ENCODE measurements at places on chromosomes 11 and 22.

- DNase-seq: no peak
These were observed 79.5 kb downstream of the PIWIL3 start for GRCh38 chr22:24695060-24695459.

GRCh38 chr22:28132466-28132865, 213.4 kb upstream of the PITPNB start:
- DNase-seq: no peak

DNA sequence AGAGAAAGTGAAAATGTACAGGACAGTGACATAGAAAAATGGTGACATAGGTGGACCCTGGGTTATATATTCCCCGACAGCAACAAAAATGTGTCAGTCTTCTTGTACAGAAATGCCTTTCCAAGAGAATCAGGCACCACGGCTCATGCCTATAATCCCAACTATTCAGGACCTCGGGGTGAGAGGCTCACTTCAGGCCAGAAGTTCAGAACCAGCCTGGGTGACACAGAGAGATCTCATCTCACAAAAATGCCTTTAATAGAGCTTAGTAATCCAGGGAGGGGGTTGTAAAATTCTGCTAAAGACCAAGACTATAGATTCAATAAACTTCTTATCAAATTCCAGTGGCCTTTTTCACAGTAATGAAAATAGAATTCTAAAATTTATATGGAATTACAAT, 10.7 kb downstream of the ZNF195 start:
- DNase-seq: no peak

- no peak for DNase-seq
These were observed 4.8 kb upstream of the NOX4 start for GRCh38 chr11:89495951-89496350.

DNA sequence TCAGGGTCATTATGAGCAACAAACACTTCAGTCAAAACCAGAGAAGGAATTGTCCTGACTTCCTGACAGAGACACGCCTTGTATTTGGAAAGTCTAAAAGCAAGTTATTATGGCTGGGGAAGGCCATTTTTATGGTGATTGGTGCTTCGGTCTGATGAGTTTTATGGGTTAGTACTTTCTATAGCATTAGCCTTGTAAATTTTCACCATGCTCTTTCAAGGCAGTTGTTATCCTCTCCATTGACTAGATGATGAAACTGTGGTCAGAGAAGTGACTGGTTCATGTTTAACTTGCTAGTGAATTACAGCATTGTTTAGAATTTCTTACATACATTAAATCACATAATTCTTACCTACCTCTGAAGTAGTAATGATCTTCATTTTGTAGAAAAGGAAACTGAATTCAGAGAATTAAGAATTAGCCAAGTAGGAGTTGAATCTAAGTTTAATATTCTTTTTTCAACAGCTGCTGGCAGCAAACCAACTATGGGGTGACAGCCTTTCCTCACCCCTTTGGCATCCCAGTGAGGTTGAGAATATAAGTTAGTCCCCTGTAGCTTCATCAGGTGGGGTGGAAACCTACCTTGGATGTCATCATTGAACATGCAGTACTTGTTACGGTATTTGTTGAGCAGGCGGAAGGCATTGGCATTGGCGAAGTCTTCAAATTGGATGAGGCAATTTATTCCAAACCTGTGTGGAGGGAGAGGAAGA, 90.0 kb downstream of the CCDC81 start:
- no peak for DNase-seq

DNA sequence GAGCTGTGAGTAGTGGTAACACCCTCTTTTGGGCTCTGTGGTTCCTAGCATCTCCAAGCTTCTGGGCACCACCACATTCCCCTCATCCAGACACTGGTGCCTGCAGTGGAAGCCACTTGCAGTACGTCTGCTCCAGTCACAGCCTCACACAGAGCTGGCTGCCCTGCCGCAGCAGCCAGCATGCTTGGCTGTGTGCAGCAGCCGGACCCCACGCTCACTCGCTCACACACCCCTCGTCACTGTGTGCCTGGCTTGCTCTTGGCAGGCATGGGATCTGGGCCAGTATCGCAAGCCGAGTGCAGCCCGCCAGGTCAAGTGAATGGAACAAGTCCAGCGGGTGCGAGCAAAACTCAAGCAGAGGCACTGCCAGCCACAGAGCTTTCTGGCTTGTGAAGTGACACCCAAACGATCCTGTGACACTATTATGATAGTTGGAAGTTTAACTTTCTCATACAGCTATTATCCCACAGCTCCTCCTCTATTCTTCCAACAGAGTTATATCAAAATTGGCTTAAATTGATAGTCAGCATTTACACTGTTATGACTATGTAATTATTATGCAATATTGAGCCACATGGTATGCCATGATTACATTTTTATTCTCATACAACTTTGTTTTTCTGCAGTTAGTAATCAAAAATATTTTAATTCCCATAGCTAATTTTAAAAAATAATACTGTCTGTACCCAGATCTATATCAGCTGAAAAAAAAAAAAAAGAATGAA, 89.0 kb downstream of the CCDC73 start:
- DNase-seq: no peak

- DNase-seq: no peak
These were observed 758 bp downstream of the MCAM start for GRCh38 chr11:119316016-119316728.

GRCh38 chr22:42313804-42314581, 43.5 kb upstream of the TCF20 start:
- no peak for DNase-seq

DNA sequence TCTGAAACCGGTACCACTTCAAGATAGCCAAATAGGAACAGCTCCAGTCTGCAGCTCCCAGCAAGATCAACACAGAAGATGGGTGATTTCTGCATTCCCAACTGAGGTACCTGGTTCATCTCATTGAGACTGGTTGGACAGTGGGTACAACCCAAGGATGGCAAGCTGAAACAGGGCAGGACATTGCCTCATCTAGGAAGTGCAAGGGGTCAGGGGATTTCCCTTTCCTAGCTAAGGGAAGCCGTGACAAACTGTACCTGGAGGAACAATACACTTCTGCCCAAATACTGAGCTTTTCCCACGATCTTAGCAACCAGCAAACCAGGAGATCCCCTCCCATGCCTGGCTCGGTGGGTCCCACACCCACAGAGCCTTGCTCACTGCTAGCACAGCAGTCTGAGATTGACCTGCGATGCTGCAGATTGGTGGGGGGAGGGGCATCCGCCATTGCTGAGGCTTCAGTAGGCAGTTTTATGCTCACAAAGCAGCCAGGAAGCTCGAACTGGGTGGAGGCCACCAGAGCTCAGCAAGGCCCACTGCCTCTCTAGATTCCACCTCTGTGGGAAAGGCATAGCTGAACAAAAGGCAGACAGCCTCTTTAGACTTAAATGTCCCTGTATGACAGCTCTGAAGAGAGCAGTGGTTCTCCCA, 59.9 kb upstream of the C11orf58 start:
- no peak for DNase-seq

DNA sequence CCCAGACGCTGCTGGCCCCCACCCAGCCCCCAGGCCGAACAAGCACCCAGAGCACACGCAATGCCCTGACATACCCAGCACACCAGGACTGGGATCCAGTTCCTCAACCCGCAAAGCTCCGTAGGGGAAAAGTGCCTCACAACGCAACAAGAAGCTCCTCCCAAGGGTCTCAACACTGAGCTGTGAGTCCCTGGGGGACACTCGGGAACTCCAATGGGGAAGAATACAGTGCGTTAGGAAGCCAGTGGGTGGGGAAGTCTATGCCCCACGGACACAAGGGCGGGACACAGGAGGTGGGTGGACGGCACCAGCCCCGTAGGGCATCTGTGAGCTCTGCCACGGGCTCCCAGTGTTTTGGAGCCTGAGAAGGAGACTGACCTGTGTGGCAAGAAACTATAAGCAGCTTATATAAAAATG, 1.6 kb downstream of the DEAF1 start:
- DNase-seq: no peak

DNA sequence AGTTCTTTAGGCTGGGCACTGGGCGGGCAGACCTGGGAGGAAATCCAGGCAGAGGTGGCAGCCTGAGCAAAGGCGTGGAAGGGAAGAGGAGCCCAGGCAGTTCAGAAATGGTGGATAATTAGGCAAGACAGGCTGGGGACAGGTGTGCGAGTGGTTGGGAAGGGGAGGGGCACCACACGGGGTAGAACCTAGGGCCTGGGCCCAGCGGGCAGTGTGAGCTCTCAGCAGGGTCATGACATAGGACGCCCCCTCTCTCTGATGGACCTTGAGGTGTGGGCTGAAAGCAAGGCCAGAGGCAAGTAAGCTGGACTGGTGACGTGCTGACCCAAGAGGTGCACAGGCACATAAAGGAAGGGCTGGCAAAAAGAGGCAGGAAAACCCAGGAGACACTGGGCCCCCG, 6.8 kb downstream of the UFD1 start:
- DNase-seq: no peak

GRCh38 chr22:20728523-20729190, 45.3 kb upstream of the SERPIND1 start:
- DNase-seq: no peak

DNA sequence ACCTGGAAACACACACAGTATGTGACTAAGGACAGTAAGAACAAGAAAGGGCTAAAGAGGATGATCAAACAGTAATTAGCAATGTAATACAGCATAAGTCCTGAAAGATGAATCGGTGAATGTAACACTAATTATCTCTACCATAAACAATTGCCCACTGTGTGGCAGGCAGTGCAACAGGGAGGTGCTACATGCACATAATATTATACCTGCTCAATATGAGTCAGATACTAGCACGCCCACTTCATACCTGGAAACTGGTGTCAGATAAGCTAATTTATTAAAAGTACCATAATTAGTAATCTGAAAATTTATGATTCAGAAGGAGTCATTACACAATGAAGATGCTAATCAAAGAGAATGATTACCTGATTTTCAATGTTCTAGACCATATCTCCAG, 14.9 kb downstream of the CASP12 start:
- no peak for DNase-seq

- DNase-seq: no peak
These were observed 36.0 kb downstream of the TTLL1 start for GRCh38 chr22:43053176-43053575.

DNA sequence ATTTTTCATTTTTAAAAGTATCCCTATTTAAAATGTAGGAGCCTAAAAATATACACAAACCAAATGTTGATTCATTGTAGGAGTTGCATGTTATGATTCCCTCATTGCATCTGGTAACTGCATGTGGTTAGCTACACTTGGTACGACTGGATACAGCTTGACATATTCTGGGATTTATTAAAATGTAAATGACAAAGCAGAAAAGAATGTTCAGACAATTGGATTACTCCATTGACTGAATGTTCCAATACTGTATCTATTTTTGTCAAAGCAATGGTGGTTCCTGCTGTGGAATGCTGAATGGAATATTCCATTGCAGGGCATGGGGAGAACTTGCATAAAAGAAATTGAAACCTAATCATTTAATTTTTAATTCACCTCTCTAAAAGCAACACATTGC, 30.8 kb downstream of the BLID start:
- no peak for DNase-seq

DNA sequence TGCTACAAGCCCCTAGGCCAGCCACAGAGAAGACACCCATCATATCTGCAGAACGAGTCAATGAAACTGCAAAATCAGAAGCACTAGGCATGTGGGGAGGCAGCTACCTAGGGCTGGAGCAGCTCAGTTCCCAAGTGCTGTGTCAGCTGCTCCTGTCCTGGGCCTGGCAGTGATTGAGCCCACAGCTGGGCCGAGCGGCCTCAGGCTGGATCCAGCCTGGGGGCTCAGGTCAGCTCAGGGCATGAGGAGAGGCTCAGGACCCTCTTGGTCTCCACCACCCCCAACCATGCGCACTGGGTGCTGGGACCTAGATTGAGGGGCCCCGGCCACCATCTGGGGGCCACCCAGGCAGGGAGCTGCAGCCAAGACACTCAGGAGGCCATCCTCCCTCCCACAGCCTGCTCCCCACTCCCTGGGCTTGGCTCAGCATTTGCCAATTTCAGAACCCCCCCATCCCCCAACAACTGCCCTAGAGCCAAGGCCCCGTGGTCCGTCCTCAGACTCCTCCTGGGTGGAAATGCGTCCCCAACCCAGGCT, 2.4 kb upstream of the TNNT3 start:
- no peak for DNase-seq

GRCh38 chr22:35024364-35024692, 41.6 kb upstream of the ISX start:
- DNase-seq: no peak

- no peak for DNase-seq
These were observed 46.9 kb upstream of the PICALM start for GRCh38 chr11:86115542-86116385.

DNA sequence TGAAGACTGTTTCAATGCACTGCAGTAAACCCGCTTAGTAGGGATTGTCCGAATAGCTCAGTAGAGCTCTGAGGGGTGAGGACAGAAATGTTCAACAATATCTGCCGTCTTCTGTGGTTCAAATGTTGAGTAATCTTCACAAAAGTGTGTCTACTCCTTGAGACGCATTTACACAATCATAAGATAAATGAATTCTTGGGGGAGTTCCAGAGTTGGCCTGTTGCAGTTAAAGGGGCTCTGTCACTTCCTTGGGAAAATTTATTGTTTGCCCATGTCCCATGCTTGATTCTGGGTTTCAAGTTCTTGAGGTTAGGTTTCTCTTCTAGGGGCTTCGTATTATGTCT, 614 bp downstream of the ANO3 start:
- no peak for DNase-seq

DNA sequence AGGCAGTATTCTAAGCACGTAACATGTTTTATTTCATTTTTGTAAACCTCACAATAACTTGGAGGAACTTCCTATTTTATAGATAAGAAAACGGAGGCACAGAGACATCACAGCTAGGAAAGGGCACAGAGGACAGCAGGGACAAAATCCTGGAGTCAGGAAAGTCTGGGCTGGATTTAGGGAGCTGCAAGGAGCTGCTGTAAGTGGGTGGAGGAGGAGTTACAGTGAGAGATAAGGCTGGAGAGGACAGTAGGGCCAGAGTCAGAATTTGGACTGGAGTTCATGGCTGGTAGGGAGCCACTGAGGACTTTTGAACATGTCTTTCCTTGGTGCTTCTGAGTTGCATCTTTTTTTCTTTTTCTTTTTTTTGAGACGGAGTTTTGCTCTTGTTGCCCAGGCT, 32.2 kb upstream of the PTPRJ start:
- DNase-seq: no peak

GRCh38 chr11:126350836-126351235, 4.7 kb upstream of the ST3GAL4 start:
- DNase-seq: no peak

DNA sequence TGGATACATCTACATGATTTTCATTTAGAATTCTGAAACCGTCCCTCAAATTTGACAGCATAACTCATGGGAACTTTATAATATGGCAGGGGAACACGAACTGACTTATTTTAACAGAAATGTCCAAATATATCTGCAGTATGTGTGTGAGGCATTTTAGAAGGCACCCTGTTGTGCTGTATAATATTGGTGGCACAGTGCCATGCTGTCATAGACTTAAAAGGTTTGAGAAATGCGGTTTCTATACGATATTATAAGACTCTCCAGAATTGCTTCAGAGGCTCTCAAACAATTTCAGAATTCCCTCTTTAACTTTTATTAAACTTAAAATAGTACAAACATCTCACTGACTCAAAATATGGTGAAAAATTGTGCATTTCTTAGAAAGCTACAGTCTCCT, 181.6 kb downstream of the MSANTD4 start:
- DNase-seq: no peak

- no peak for DNase-seq
These were observed 8.8 kb upstream of the PLA2G3 start for GRCh38 chr22:31148953-31149627.

- no peak for DNase-seq
These were observed 22.5 kb downstream of the ABTB2 start for GRCh38 chr11:34335331-34335730.

- peak; percentile 60 for DNase-seq
These were observed 599 bp downstream of the NPTXR start for GRCh38 chr22:38843201-38843656.

GRCh38 chr11:70575396-70576060, 177.2 kb downstream of the CTTN start:
- no peak for DNase-seq
